Activated T-cell treated with anti-CD3 and anti-CD28 coated beads for 24 hours (primary cell): ENCODE measurements at places on chromosomes 7 and 10.

GRCh38 chr10:9230625-9231024 lies 1176.1 kb downstream of the GATA3 start:
- no peak for DNase-seq

GRCh38 chr7:12567015-12567414 lies 3.5 kb upstream of the SCIN start:
- DNase-seq = no peak

GRCh38 chr10:74202356-74202755 lies 51.3 kb downstream of the ADK start:
- DNase-seq = no peak

- no peak for DNase-seq
Observed at GRCh38 chr10:84824525-84824924, 496.1 kb downstream of the CCSER2 start.

- no peak for DNase-seq
Observed at GRCh38 chr7:69182596-69183467, 415.4 kb upstream of the AUTS2 start.

DNA sequence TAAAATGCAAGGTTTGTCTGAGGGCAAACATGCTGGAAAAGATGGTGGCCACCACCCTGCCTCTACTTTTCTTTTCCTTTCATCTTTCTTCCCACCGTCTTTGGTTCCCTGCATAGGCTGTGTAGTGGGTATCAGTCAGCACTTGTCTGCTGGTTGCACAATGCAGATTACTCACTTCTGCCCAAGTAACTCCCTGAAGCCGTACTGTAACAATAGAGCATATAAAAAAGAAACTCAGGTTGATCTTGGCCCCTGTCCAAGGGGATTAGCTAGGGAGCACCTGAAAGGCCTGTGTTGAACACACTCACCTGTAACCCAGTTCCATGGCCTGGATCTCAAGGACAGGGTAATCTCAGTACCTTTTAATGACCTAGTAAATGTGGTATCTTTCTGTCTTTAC lies 533.0 kb upstream of the GALNT17 start:
- DNase-seq = no peak

DNA sequence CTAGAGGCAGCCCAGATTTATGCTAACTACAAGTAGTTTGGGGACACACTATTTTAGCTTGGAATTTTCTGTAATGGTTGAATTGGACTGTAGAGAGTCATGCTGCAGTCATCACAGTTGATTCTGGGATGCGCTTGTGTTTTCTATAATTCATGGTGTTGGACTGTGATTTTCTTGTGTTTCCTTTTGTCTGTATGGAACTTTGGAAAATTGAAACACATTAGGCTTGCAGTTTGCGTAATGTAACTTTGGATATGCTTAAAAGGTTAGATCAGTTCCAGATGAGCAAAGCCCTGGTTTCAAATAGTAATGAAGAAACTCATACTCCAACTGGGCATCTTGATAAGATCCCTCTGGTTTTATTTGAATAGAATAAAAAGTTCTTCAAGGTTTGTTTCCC lies 502.2 kb downstream of the ARL4A start:
- DNase-seq = no peak

- DNase-seq = no peak
Observed at GRCh38 chr10:97067716-97068391, 117.9 kb downstream of the SLIT1 start.

- no peak for DNase-seq
Observed at GRCh38 chr7:130069179-130069977, 956 bp upstream of the KLHDC10 start.

DNA sequence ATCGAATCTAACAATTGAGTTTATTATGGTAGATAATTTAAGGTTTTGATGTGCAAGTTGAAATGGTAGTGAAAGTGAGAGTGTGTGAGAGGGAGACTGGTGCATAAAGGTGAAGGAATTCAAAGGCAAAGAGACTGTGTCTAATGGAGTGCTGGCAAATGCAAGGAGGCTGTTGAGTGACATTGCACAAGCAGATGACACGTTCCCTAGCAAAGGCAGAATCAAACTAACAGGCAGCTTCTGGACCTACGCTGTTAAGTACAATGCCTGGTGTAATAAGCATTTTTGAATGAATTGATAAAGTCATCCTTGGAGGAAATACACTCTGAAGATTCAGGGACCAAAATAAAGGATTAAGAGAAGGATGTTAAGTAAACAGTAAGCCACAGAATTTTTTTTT lies 11.7 kb upstream of the GPR141 start:
- no peak for DNase-seq

DNA sequence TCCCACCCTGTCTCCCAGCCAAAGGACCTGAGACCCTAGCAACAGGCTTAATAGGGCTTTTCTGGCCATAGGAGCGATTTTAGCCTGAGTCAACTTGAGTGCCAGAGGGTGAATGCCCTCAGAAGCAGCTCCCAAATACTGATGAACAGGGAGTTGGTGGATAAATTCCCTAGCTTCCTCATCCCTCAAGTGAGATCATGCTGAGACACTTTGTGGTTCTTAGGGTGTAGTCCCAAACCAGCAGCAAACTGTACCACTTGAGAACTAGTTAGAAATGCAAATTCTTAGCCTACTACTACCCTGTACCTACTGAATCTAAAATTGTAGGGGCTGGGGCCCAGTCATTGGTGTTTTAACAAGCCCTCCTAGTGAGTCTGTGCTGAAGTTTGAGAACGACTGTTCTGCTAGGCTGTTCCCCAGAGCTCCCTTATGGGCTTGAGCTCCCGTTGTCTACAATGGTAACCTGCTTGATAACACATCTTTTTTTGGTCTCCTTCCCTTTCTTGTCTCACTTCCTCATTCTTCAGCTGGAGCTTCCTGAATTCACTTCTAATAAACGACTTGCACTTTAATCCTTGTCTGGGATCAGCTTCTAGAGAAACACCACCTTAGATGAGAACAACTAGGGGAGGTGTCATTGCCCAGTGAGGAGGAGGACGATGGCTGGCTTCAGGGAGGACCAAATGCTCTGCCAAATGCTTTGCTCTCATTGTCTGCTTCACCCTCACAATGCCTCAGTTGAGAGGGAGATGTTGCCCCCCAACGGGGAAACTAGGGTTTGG lies 18.2 kb upstream of the CDH23 start:
- no peak for DNase-seq

- DNase-seq = no peak
Observed at GRCh38 chr10:107444443-107444842, 279.9 kb upstream of the SORCS1 start.

- DNase-seq = no peak
Observed at GRCh38 chr10:122331615-122332446, 42.7 kb upstream of the PLEKHA1 start.

DNA sequence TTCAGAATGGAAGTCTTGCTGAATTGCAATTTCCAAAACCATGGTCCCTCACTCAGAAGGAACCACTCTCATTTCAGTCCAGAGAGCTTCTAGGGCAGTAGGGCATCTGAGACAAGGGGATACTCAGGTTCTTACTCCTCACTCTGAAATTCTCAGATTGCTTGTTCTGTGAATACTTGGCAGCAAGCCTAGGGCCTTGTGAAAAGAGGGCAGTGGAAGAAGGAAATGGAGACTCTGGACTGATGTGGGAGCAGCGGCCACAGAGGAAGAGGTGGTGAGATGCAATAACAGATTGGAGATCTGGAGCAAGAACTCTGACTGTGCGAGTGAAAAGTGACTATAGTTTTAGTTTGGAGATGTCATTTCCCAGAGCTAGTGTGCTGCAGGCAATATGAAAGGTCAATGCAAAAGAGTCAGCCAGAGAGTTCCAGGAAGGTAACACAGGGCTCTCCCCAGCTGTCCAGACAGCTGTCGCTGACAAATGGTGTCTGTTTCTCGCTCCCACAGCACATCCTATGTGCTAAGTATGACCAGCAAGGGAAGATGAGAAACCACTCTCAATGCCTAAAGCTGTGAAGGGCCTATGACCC lies 291.6 kb upstream of the KIAA1217 start:
- no peak for DNase-seq

DNA sequence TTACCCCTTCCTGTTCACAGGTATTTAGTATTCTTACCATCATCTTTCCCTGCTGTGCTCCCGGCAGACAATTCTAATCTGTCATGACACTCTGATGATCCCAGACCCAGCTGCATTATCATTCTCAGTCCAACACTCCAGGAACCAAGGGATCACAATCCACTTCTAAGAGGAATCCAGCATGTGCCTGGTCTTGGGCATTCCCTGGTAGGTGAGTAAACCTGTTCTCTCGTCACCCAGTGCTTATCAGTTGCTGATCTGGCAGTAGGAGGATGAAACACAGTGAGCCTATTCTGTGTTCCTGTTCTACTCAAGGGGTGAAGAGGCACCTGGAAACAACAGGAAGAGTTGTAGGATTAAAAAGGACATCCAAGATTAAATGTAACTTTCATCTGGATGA lies 1.3 kb upstream of the DMBT1 start:
- no peak for DNase-seq

- DNase-seq = no peak
Observed at GRCh38 chr7:16204953-16205352, 216.4 kb downstream of the CRPPA start.

DNA sequence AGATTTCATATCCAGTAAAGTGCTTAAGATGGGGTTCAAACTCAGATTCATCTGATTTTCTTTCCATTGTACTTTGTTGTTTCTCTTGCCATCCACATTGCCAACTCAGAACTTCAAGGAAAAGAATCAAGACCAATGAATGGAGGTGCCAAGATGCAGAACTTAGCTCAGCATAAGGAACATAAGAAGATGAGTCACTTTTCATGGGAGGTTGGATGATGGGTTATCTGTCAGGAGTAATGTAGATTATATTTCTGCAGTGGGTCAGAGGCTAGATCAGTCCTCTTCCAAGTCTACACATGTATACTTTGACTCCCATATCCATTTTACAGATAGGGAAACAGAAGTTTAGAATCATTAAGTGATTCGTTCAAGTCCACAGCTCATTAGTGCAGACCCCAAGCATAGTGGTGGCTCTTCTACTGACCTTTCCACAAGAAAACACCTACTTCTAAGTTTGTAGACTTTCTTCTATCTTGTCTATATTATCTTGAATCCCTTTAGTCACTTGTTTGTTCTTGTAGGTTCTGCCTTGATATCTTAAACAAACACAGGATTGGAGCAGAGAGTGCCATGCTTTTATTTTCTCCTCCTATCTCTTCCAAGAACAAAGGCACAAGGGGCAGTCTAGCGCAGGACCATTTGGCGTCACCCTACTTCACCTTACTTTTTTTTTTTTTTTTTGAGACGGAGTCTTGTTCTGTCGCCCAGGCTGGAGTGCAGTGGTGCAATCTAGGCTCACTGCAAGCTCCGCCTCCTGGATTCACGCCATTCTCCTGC lies 14.0 kb upstream of the ADD3 start:
- DNase-seq = no peak

DNA sequence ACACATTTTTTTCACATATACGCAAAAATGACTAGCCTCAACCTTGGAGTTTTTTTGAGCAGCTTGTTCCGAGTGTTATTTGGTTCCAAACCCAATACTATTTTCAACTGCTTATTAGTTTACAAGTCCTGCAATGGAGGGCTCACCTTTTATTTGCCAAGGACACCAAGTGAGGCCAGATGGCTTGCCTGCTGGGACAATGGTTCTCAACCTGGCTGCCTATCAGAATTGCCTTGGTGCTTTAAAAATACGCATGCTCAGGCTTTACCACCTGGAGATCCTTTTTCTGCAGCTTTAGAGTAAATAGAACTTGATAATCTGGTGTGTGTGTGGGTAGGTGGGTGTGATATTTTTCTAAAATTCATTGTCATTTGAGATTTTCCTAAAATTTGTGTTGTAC lies 276.8 kb downstream of the MTERF1 start:
- no peak for DNase-seq

DNA sequence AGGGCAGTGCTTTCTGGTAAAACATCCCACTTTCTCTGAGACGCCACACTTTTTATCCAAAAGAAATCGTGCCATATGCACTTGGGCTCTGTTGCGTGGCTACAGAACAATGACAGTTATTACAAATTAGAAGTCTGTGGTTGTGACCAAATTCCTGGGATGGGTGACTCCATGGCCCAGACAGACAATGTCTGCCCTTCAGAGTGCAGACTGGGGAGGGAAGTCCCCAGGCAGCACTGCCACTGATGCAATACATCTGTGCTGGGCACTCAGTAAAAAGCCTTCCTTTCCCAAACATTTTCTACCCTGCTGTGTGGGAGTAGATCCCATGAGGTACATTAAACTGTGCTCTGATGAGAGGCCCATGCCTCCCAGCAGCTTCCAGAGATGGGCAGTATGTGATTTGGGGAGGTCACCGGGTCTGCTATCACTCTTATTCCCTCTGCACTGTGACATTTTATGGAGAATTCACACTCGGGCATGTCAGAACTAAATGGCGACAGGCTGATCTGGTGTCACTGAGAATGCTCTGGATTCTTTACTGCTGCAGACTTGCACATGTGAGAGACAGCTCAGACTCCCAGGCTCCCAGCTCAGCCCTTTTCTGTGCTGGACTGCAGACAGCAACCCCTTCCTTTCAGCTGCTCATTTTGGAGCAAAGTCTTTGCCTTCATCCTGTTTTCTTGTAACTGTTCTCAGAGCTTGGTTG lies 243.5 kb upstream of the ZNF32 start:
- no peak for DNase-seq

DNA sequence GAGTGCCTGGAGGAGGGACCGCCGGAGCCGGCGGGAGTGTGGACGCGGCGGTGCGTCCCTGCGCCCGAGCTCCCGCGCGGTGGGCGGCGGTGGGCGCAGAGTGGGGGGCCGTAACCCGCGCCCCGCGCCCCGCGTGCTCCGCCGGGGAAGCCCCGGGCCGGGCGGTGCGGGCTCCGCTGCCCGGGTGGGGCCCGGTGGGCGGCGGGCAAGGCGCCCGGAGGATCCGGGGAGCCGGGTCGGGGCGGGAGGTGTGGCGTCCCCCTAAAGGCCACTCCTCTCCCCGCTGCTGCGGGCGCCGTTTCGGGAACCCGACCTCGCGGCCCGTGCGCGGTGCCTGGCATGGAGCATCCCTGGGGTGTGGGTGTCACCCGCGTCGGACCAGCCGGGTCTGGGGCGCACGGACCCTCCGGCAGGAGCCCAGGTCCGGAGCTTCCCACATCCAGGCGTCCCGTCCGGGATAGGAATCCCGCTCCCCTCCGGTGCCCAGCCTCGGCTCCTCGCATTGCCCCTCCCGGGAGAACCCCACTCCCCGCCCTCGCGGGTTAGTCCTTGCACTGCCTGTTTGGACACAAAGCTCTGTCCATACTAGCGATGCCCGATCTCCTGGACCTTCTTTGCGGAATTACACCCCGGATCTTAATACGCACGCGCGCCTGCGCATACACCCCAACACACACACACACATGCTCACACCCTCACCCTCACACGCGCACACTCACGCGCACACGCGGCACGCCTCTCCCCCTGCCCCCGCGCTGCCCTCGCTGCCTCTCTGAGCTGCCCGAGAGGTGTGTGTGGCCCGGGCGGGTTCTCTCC lies 723 bp downstream of the MTURN start:
- DNase-seq = peak; percentile 28
